ENCODE measurements at places on chromosomes 6 and 20.

DNA sequence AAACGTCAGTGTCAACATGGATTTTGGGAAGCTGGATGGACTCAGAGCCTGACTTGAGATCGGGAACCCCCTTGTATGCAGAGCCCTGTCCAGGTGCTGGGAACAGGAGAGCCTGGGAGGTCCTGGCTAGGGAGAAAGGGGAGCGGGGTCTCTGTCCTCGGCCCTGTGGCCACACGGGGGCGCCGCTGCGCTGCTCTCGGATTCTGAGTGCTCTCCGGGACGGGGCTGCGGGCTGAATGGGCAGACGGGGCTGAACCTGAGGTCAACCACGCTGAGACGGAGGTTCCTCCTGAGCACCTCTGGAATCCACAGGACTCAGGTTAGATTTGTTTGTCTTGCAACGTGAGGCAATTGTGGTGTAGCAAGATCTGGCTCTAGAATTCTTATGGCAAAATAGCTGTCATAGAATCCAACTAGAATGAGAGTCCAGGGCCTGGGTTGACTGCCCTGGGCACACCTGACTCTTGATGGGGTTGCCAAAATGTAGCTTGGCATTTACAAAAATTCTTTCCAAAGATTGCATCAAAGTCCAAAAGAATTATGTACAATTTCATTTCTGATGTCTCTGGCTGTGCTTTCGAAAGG is 20.6 kb upstream of the HLA-F start:
- peak; percentile 43 for DNase-seq

GRCh38 chr6:43247114-43247999 is 4.1 kb downstream of the TTBK1 start:
- DNase-seq, result peak; percentile 100

DNA sequence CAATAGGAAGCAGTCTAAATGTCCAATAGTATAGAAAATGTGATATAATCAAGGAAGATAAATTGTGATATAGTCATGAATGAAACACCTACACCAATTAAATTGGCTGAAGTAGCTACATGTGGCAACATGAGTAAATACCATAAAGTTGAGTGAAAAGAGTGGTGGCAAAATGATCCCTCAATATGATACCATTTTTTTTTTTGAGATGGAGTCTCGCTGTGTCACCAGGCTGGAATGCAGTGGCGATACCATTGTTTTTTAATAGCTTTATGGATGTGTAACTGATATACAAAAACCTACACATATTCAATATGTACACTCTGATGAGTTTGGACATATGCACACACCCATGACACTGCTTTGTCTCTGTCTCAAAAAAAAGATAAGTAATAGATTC is 20.9 kb upstream of the ILRUN start:
- DNase-seq, result no peak

DNA sequence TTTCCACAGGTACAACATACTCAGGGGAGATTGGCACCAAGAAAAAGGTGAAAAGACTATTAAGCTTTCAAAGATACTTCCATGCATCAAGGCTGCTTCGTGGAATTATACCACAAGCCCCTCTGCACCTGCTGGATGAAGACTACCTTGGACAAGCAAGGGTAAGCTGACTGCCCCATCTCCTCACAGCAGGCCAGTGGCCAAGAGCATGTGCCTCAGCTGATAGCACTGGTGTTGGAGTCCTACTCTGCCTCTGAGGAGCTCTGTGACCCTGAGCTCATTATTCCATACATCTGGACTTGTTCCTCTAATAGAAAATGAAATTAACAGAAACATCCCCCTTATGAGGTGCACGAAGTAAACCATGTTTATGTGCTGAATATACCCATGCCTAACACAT is 102.8 kb downstream of the MTFR2 start:
- DNase-seq, result no peak

GRCh38 chr20:47326658-47327268 is 29.7 kb downstream of the ZMYND8 start:
- no peak for DNase-seq

DNA sequence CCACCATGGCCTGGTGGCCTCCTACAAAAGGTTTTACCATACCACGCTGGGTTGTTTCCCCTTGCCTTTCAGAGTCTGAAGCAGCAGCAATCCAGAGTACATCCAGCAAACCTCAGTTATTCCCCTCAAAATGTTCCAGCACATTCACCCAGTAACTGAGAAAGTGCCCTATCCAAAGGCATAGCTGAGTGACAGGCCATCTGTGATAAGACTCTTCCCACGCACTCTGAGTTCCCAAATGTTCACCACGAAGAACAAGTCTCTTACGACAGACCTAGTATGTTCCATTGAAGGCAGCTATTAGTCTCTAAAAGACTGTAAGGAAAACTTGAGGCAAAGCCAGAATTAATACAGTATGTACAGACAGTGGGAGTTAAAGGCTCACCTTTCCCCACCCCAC is 31.6 kb upstream of the C20orf144 start:
- DNase-seq, result no peak

- no peak for DNase-seq
These were observed 134.3 kb downstream of the IBTK start for GRCh38 chr6:82113231-82113630.

DNA sequence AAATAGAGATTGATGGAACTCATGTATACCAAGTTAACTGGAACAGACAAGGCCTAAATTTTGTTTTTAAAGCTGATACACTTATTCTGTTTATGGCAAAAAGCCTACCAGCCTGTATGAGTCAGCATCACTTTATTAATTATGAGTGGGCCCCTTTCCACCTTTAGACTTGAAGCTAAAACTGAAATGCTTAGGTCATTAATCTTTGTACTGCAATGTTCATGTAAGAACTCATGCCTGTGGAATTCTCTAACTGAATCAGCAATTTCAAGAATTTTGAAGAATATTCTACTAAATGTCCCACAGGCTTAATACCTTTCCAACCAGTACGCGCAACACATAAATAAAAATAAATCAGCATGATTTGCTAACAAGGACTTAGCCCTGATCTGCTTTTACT is 140.2 kb upstream of the PHACTR1 start:
- DNase-seq, result no peak

DNA sequence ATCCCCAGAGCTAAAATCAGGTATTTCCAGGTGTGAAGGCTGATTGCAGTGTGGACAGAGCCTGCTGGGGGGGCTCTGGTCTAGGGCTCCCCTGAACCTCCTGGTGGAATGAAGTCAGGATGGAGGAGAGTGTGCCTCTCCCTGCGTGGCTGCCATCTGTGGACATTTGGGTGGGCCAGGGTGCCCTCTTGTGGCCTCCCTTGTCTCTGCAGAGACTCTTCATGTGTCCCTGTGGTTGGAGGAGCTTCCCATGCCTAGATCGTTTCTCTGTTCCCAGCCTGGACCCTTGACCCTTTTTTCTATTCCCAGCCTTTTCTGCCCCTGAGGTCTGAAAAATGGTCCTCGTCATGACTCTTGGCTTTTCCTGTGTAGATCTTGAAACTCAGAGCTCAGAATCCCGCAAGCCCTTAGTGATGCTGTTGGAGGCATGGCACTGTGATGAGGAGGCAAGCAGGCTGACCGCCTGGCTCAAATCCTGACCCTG is 9.9 kb upstream of the PSMF1 start:
- no peak for DNase-seq

GRCh38 chr6:105952326-105952725 is 133.8 kb upstream of the PRDM1 start:
- DNase-seq, result no peak
